GM03348 (cell line): ENCODE measurements at places on chromosomes 7 and 10.

GRCh38 chr10:100183481-100183880 lies 2.3 kb downstream of the ERLIN1 start:
- DNase-seq = no peak

GRCh38 chr10:74391786-74392185 lies 240.8 kb downstream of the ADK start:
- DNase-seq = no peak

DNA sequence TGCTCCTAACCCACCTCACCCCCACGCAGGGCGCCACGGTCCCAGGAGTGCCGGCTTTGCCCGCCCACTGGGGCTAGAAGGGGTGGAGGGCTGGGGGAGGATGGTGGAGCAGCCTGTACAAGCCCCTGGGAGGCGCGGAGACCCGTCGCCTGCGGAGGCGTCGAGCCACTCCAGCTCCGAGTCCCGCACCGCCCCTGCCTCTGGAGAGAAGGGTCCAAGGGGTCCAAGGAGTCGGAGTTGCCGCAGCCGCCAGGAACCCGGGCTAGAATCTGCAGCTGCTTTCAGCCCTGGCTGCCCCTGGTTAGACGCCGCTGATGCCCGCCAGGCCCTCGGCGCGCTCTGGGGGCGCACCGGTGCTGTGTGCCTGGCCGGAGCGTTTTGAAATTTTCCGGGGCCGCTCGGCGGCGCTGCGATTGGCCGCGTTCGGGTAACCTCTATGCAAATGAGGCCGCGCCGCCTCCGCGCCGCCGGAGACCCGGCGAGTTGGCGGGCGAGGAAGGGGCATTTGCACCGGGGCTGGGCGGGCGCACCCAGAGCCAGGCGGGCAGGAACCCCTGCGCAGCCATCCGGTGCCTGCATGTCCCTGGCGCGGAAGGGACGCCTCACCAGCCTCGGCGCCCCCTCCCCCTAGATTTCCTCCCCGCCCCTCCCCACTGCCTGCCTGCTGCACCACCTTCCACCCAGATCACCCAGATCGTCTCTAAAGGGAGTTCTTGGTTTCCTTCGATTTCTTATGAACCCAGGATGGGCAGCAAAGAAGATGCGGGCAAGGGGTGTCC lies at the start of gene HMX2:
HMX2 (plus strand) TSS at position 502 of the 779 bp plus-strand sequence; CDS start at position 745, 243 bp downstream.
- no peak for DNase-seq

DNA sequence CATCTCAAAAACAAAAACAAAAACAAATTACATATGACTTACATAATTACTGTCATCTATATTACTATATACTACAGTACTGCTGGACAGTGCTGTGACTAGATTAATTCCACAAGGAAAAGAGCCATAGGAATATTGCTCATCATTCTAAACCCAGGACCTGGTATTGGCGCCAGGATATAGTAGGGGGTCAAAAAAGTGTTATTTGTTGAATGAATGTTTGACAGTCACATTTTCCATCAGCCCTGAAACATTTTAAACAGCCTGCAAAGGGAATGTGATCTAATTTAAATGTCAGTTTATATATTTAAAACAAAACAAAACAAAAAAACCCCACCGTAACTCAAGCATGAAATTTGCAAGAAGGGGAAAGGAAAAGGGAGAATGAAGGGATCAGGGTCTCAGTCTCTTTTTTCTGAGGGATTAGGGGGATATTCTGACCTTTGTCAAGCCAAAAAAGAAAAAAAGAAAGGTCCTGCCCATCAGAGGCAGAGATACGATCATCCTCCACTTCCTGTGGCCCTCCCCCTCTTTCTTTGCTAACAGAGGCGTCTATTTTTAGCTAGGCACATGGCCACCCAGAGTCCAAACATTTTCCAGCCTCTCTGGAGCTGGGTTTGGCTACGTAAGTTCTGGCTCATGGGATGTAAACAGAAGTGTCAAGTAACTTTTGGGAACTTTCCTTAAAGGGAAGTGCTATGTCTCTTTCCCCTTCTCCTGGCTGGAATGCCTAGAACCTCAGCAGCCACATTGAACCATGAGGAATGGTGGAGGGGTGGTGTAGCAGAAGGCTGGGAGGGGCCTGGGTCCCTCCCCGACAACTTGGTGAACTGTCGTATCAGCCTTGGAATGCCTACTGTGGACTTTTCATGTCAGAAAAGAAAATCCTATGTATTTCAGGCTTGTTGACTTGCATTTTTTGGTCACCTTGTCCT lies 44.6 kb upstream of the DLG5 start:
- DNase-seq = peak; percentile 90

DNA sequence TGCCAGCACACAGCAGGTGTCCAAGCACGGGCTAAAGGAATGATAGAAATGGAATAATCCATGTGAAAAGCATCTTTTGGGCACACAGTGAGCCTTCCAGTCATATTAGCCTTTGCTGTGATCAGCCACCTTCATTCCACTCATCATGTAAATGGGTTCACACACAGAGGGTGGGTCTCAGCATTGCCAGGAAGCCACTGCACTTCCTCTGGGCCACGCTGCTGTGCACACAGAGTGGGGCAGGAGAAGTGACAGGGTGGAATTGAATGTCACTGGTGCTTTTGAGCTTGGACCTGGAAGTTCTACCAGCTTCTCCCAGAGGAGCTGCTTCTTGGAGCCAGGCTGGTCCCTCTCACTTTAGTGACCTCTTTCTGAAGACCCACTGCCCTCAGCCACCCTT lies 203.5 kb downstream of the USP6NL start:
- DNase-seq = no peak

DNA sequence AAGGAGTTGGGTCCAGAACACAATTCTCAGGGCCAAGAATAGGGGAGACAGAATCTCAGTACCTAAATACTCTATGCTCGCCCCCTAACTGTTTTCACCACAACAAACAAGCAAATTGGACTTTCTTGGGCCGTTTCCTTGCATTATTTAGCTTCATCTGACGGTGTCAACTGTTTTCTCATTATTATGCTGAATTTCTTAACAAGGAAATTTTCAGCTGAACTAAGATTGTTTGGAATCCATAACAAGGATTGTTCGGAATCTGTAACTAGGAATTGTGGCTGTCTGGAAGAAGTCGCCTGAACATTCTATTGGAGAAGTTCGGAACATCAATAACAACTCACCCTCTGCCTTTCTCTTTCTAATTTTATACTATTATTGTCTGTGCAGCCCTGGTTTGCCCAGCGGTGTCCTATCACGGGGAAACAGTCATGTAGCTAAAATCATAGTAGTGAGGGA lies 15.5 kb upstream of the DLX6 start:
- DNase-seq = no peak

DNA sequence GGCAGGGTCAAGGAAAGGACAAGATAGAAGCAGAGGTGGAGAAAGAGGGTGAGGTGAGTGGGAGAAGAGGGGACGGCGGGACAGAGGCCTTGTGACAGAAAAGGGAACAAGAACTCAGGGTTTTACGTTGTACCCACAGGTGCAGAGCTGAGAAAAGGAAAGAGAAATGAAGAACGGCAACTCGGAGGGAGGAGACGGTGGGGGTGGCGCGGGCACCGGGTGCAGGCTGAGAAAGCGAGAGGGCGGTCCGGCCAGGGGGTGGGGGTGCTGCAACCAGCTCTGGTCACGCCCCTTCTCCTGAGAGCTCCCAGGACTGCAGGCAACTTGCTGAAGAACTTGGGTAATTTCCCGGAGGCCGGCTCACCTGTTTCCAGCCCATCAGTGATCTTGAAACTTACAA lies 65.3 kb downstream of the CARD11 start:
- no peak for DNase-seq

- no peak for DNase-seq
These were observed 161.3 kb downstream of the DYNC1I1 start for GRCh38 chr7:95933618-95934017.

GRCh38 chr10:132078746-132079345 lies 13.1 kb downstream of the JAKMIP3 start:
- DNase-seq = no peak
